Forelimb muscle (tissue), 1 donor: ENCODE measurements at places on chromosomes 12 and 14. TPM values are rescaled to one million over a fixed set of nuclear protein-coding genes. Genes with fewer than 3 reads are reported as not detected.

The NKX2-8 gene
- polyA plus RNA-seq = not detected

- no peak for DNase-seq
Observed at GRCh38 chr12:53585448-53586125, 40.6 kb downstream of the ATF7 start.

- DNase-seq = no peak
Observed at GRCh38 chr12:97912943-97913342, 450.3 kb downstream of the RMST start.

DNA sequence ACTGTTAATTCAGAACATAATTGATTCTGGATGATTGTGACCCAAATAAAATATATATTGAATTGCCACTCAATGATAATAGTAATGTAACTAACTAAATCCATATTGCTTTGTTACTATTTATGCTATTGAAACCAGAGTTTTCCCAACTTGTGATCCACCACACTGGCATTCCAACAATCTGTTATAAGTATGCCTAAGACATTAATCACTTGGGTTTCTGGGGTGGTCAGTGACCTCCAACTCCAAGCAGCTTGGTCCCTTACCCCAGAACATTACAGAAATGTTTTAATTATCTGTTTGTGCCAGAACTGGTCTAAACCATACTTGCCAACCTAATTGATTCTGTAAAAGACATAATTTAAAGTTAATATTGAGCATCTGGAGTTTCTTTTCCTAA lies 14.6 kb downstream of the CAPS2 start:
- no peak for DNase-seq

DNA sequence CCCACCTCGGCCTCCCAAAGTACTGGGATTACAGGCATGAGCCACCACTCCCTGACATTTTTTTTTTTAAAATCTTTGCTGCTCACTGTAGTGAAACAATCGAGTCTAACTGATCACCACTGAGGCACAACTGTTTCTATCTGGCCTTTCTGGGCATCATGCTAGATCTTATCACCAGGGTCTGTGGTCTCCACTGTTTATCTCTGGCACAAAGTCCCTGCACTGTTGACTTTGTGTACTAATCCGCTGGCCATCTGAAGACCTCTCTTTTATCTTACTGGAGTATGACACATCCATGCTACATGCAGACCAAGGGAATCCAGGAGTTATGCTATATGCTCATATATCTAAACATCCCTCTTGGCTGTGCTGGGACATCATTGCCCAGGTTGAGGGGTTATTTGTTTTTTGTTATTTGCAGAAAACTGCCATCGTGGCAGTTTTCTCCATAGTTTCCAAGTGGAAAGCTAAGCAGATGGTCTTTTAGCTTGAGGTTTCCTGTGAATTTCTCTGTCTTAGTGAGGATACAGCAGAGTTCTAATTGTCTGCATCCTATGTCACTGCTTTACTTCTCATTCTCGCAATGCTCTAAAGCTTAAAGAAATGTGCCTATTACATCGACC lies 456.9 kb downstream of the CCER1 start:
- DNase-seq = no peak

GRCh38 chr14:53963320-53964227 lies 6.9 kb upstream of the BMP4 start:
- DNase-seq = no peak

DNA sequence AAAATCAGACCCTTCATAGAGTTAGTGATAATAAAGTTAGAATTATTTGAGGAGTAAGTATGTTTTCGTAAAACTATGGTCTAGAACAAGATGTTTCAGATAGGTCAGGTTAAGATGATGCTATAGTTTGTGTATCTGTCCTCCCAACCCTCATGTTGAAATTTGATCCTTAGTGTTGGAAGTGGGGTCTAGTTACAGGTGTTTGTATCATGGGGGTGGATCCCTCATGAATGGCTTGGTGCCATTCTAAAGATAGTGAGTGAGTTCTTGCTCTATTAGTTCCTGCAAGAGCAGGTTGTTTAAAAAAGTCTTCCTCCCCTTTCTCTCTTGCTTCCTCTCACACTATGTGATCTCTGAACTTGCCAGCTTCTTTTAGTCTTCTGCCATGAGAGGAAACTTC lies 707.3 kb upstream of the FOXG1 start:
- DNase-seq = no peak

DNA sequence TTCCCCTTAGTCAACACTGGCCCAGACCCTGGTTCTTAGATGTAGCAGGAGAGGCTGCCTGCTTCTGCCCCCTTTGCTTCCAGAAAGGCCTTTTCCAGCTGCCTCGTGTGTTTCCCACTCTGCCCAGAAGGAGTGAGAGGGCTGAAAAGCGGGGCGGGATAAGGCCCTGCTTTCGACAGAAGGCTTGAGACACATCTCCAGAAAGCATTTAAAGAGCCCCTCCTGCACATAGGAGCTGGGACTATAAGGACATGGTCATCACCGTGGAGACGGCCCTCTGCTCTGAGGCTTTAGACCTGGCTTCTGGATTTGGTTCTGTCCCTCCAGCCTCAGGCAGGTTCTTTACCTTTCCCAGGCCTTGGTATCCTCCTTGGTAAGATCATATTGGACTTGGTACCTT lies 11.9 kb downstream of the CALM1 start:
- no peak for DNase-seq

DNA sequence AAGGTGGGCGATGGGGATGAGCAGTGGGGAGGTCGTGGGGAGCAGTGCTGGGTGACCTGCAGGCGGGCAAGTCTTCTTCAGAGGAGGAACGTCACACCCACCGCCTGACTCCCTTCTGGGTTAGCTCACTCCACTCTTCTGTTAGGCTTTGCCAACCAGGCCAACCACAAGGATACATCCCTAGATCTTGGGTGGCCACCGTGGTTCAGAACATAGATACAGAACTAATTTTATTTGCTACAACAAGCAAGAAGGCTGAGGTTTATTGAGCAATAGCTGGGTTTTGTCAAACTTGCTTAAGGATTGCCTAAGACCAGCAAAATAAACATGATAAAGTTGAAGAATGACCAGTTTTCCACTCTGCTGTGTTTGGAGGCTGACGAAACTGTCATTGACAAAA lies 109.4 kb downstream of the DACT1 start:
- no peak for DNase-seq

- no peak for DNase-seq
Observed at GRCh38 chr12:50641566-50641965, 122.3 kb upstream of the ATF1 start.

- no peak for DNase-seq
Observed at GRCh38 chr14:64965356-64966000, 6.7 kb downstream of the RAB15 start.
